ENCODE measurements at places on chromosomes 12 and 14.
A peak's percentile ranks its signal among the peaks of the same experiment; 100 is the strongest.

DNA sequence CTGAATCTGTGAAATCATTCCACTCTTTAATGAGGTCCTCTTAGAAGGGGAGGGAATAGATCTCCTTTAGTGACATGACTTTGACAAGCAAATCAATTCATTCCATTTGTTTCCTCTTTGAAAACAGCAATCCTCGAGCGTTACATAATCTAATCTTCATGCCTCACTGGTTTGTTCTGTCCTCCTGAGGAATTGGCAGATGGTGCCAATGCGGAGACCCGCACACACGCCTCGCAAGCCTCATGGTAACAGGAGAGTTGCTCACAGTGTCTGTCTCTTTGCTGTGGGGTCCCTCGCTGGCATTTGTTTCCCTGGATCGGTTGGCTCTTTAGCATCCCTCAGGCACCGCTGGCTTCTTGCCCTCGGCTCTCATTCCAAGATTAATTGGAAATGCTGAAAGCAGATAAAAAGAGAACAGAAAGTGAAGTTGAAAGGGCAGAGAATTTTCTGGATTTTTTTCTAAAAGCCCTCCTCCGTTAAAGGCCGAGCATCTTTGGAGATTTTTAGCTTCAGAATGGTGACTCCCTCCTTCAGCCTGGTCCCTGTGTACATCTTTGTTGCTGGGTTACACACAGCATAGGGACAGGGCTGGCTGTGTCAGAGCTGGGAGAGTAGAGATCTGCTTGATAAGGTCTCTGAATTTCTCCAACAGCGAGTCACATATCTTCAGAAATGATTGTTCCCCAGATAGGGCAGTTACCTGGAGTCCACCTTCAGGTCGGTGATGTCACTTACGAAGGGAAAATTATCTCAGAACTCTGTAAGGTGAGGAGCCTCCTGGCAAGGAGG, 10.1 kb upstream of the CABP1 start:
- DNase-seq, result no peak

GRCh38 chr12:2844786-2845185, 10.0 kb upstream of the NRIP2 start:
- DNase-seq, result no peak

DNA sequence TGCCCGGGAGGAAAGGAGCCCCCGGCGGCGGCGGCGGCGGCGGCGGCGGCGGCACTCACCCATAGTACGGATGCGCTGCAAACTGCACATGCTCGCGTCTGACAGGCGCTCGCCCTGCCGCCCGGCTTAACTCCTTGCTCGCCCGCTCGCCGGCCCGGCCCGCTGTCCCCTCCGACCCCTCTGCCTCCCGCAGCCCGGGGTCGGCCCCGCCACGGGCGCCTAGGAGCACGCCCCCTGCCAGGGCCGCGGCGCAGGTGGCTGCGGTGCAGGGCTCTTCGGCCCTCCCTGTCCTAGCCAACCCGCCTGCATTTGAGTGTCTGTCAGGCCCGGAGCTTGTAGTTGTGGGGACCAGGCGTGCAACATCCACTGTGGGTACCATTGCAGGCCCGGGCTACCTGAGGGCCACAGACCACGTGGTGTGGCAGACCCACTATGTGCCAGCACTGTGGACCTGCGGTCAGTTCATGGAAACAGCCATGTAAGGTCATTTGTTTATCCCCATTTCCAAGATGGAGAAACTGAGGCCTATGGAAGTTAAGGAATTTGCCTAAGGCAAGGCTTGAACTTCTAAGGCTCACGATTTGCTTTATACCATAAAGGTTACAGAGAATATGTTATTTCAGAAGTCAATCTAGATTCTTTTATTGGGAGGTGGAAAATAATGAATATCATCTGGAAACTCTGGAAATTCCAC, 17.6 kb upstream of the PLEKHH1 start:
- peak; percentile 62 for DNase-seq

DNA sequence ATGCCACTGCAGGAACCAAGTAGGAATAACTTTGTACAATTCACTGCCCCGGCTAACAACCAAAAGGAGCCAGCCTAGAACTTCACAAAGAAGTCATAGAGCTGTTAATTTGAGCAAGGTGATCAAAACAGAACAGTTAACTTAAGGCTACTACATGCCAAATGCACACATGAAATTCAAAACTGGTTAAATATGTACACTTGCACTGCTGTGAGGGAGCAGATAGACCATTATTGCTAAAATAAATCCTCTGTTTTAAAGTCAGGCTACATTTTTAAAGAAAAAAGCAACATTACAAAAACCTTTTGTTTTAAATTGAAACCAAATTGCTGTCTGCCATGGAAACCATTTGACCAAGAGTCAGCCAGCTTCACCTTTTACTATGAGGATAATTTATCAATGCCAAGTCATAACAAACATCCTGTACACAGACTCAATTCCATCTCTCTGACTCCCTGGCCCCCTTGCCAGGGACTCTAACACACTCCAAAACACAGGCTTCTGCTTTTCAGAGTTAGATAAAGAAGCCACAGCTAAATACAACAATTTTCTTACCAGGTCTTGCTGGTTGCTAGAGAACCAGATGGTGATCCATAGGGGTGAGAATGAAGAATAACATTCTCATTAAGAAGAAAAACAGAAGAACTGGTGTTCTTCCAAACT, 84.0 kb downstream of the LRP6 start:
- DNase-seq, result no peak

GRCh38 chr12:42010715-42011114, 134.0 kb downstream of the GXYLT1 start:
- DNase-seq, result no peak

- DNase-seq, result no peak
Observed at GRCh38 chr14:56202256-56202655, 84.0 kb downstream of the PELI2 start.

DNA sequence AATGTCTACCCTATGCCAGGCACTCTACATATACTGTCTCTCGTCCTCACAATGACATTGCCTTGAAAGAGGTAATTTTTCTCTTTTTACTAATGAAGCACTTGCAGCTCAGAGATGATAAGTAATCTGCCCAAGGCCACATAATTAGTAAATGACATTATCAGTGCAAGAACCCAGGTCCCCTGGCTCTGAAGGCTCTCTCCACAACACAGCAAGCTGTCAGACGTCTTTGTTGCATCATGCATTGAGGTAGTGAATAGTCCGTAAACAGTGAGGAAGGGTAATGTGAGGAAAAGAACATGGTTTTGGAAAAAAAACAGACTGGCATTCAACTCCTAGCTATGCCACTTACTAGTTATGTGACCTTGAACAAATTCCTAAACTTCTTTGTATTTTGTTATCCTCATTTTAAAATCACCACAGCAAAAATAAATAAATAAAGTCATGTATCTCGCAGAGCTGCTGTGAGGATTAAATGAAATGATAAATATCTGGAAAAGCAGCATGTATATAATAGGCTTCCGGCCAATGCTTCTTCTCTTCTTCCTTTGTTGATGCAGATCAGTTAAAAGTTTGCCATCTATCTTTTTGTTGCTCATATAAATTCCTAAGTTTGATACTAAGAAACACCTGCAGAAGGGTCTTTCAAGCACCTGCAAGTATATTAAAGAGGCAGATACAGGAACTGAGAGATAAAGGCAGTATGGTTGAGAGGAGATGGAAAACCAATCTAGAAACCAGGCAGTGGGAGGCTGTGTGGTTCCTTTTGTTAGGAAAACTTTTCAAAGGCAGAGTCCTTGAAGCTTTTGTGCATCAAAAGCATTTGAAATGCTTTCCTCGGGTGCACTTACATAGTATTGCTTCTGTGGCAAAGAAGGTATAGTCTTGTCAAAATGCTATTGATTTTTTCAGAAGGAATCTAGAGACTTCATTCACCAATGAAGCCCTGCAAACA, 82.8 kb downstream of the BTG1 start:
- peak; percentile 33 for DNase-seq

DNA sequence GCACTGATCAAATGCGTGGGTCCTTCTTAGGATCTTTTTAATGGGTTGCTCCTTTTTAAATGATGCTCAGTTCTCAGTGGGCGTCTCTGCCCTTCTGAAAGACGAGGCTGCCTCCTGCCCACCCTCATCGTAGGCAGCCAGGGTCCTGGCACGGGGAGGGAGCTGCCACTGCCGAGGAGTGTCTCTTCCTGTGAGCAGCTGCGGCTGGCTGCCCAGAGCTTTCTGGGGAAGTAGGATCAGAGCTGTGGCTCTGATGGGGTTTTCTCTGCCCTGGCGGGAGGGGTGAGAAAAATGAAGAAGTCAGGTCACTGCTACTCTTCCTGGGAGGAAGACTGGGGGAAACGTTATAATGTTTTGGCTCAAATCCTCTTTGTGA, 31.1 kb upstream of the BEGAIN start:
- no peak for DNase-seq

DNA sequence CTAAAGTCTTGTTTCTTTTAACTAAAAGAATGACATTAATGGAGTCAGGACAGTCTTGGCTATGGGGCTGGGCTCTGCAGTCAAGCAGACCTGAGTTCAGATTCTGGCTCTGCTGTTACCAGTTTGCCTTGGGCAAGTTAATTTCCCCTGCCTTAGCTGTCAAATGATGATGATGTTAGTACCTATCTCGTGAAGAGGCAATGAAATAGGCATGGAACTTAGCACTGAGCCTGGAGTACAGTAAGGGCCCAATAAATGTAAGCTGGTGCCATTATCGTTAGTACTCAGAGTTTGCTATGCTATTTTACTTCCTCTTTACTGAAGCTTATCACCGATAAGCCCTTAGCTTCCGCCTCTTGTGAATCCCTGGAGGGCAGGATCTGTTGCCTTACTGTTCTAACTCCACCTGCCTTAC, 8.5 kb downstream of the FBXW8 start:
- DNase-seq, result peak; percentile 67

- no peak for DNase-seq
Observed at GRCh38 chr12:40688085-40688725, 4.0 kb upstream of the CNTN1 start.

DNA sequence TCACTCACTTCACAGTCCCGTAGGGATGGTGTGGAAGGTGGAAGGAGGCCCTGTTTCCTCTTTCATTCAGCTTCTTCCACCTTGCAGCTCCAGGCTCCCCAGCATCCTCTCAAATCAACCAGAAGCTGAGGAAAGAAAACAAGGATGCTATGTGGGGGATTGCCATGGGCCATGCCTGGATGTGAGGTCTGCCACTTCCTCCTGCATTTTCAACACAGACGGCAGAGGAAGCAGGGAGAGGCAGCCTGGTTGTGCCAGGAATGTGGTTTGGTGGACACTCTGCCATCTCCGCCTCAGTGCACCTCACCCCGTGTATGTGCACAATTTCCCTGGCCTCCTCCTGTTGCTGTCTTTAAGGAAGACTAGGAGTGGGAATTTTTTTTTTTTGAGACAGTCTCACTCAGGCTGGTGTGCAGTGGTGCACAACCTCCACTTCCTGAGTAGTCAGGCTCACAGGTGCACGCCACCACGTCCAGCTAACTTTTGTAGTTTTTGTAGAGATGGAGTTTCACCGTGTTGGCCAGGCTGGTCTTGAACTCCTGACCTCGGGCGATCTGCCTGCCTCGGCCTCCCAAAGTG, 99.2 kb downstream of the SLC15A4 start:
- DNase-seq, result no peak

DNA sequence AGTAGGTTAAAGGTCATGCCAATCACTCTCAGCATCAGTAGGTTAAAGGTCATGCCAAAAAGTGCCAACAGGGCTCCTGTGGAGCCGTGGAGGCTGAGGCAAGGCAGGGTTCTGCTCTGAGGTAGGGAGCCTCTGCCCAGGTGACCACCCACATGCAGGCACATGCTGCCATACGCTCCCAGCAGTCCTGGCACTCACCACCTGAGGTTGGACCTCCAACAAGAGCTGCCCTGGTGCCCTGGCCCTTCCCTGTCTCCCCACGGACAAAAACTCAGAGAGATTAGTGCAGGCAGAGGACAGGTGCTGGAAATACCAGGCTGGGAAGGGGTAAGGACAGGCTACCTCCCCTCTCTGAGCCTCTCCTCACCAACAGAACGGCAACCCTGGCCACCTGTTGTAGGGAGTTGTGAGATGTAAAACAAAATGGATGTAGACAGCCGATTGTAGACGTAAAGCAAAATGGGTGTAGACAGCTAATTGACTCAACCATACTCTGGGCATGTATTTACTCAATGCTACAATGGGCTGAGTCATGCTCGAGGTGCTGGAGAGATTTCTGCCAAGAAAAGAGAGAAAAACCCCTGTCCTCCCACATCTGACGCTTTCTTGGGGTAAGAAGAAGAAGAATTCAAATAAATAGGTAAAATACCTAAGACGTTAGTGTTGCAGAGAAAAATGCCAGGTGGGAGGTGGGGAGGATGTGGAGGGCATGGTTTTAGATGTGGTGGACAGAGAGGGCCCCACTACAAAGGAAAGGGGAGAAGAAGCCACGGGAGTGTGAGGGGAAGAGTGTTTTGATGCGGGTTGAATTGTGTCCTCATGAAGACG, 32.4 kb downstream of the LTBP2 start:
- DNase-seq, result no peak
